ENCODE measurements at places on chromosomes 13 and 19.

GRCh38 chr13:46615888-46616531 is 63.0 kb downstream of the LRCH1 start:
- DNase-seq, result no peak

- no peak for DNase-seq
Measured at GRCh38 chr13:88958821-88959220, 1287.7 kb downstream of the SLITRK5 start.

DNA sequence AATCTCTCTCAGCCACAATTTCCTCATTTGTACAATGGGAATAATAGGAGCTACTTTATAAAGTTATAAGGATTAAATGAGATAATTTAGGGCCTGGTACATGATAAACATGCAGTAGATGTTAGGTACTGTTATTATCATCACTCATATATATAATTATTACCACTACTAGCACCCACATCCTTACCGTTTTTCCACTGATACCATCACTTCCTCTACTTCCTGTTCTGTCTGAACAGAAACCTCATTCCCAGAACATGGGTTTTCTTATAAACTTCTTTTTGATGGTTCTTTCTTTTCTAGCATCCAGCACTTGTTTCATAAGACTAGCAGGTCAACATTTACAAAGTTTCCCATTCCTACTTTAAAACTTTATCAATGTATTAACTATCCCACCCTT is 6.3 kb downstream of the CDADC1 start:
- no peak for DNase-seq

GRCh38 chr19:48501494-48502349 is 9.9 kb downstream of the LMTK3 start:
- no peak for DNase-seq

GRCh38 chr13:61774903-61775302 is 359.3 kb upstream of the PCDH20 start:
- peak; percentile 28 for DNase-seq

GRCh38 chr19:19567391-19567790 is 29.3 kb downstream of the CILP2 start:
- DNase-seq, result no peak

GRCh38 chr19:43634872-43635560 is 4.6 kb downstream of the CADM4 start:
- DNase-seq, result peak; percentile 50

GRCh38 chr13:34458756-34459715 is 483.0 kb upstream of the NBEA start:
- no peak for DNase-seq

DNA sequence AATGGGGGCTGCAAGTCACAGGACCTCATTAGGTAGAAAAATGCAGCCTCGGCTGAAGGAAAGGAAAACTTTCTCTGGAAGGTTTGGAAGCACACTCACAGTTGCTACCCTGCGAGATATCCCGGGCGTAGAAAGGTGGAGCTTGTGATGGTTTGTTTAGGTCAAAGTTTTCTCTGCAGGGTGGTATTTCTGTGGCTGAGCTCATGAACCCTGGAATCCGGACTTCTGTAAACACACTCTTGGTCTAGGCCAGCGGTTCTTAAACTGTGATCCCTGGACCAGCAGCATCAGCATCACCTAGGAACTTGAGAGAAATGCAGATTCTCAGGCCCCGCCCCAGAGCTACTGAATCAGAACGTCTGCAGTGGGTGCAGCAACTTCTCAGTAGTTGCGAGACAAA is 3.3 kb upstream of the SLC15A1 start:
- DNase-seq, result no peak

DNA sequence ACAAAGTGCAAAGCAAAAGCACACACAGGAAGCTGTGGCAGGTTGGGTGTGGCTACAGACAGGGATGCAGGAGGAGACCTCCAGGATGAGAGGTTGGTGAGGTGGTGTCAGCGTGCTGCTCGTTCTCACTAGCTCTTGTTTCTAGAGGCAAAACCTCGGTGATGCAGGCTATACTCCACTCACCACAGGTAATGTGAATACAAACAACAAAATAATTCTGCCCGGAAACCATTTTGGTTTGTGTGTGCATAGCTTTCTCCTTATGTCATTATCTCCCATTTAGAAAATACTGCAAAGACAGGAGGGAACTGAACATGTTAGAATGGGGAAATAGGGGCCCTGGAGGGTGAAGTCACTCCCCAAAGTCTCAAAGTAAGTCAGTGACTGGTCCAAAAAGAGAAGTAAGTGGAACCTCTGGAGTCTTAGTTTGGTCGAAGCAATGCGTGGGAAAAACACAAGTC is 9.4 kb downstream of the LCP1 start:
- DNase-seq, result no peak

- no peak for DNase-seq
Measured at GRCh38 chr13:37091835-37092234, 13.6 kb downstream of the CSNK1A1L start.

- no peak for DNase-seq
Measured at GRCh38 chr13:76887076-76887563, 915 bp upstream of the KCTD12 start.
